ENCODE measurements at places on chromosomes 3 and 15.
A peak's percentile ranks its signal among the peaks of the same experiment; 100 is the strongest.

- no peak for DNase-seq
These were observed 31.2 kb downstream of the BCHE start for GRCh38 chr3:165805946-165806561.

- DNase-seq: no peak
These were observed 7.3 kb downstream of the AMIGO3 start for GRCh38 chr3:49712166-49712565.

- no peak for DNase-seq
These were observed 135.6 kb downstream of the KCNMB2 start for GRCh38 chr3:178671791-178672190.

GRCh38 chr15:60673918-60674558 is 195.1 kb upstream of the ICE2 start:
- DNase-seq: peak; percentile 53
